ENCODE measurements at places on chromosomes 3 and 15. TPM values are rescaled to one million over a fixed set of nuclear protein-coding genes. Genes with fewer than 3 reads are reported as not detected.

SLC22A14 gene
- total RNA-seq = 0.05 TPM

CCDC54 gene
- not detected for total RNA-seq

ITIH1 gene
- total RNA-seq = 0.52 TPM

MYLK gene
- 5.4 TPM for total RNA-seq

ANKDD1A gene
- total RNA-seq = 1.2 TPM

DNA sequence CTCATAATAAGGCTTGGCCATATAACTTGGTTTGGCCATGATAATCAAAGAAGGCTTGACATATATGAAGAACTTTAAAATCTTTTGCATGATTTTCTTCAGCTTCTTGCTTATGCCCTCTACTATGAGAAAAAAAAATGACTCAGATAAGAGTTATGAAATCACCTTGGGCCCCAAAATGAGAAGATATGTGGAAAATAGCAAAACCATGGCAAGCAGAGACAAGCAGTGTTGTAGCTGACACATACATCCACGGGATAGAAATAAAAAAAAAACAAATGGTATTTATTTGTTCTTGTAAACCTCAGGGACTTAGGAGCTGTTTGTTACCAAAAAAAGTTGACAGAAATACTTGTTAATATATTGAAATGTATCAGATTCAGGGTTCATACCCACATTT lies 614.8 kb upstream of the BCHE start:
- H3K4me1 ChIP-seq = no peaks in the 10 kb centered on the region
- H3K27ac ChIP-seq = no peak overlapping the region
- no peaks in the 10 kb centered on the region for H3K36me3 ChIP-seq
- DNase-seq = no peak
- H3K4me3 ChIP-seq = no peak overlapping the region

DNA sequence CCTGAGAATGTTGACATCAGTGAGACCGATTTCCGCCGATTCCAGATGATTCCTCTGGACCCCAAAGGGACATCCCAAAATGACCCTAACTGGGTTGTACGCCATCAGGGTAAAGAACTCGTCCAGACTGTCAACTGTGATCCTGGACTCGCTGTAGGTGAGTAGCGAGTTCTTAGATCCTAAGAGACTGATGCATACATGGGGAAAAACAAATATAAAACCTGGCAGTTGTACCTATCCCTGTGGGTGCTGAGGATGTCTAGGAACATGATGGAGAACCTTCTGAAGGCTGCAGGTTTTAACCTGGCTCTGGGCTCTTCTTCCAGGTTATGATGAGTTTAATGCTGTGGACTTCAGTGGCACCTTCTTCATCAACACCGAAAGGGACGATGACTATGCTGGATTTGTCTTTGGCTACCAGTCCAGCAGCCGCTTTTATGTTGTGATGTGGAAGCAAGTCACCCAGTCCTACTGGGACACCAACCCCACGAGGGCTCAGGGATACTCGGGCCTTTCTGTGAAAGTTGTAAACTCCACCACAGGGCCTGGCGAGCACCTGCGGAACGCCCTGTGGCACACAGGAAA lies 12.3 kb downstream of the THBS1 start:
- no peak overlapping the region for H3K4me3 ChIP-seq
- H3K27ac ChIP-seq = no peak overlapping the region
- H3K27me3 ChIP-seq = no peaks in the 10 kb centered on the region
- H3K4me1 ChIP-seq = no peaks in the 10 kb centered on the region

DNA sequence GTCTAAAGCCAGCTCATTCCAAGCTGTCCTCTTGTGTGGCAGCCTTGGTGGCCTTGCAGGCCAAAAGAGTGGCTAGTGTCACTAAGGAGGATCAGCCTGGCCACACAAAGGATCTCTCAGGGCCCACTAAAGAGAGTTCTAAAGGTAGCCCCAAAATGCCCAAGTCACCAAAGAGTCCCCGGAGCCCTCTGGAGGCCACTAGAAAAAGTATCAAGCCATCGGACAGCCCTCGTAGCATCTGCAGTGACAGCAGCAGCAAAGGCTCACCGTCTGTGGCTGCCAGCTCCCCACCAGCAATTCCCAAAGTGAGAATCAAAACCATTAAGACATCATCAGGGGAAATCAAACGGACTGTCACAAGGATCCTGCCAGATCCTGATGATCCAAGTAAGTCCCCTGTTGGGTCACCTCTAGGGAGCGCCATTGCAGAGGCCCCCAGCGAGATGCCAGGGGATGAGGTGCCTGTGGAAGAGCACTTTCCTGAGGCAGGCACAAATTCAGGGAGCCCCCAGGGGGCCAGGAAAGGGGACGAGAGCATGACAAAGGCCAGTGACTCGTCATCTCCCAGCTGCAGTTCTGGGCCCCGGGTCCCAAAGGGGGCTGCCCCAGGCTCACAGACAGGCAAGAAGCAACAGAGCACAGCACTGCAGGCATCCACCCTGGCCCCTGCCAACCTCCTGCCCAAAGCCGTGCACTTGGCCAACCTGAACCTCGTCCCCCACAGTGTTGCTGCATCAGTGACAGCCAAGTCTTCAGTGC lies 33.5 kb upstream of the ALPK3 start:
- DNase-seq = no peak
- H3K36me3 ChIP-seq = peaks cover 38% of the 10 kb centered on the region
- no peaks in the 10 kb centered on the region for H3K4me1 ChIP-seq
- no peak overlapping the region for H3K27ac ChIP-seq
- H3K27me3 ChIP-seq = no peaks in the 10 kb centered on the region

DNA sequence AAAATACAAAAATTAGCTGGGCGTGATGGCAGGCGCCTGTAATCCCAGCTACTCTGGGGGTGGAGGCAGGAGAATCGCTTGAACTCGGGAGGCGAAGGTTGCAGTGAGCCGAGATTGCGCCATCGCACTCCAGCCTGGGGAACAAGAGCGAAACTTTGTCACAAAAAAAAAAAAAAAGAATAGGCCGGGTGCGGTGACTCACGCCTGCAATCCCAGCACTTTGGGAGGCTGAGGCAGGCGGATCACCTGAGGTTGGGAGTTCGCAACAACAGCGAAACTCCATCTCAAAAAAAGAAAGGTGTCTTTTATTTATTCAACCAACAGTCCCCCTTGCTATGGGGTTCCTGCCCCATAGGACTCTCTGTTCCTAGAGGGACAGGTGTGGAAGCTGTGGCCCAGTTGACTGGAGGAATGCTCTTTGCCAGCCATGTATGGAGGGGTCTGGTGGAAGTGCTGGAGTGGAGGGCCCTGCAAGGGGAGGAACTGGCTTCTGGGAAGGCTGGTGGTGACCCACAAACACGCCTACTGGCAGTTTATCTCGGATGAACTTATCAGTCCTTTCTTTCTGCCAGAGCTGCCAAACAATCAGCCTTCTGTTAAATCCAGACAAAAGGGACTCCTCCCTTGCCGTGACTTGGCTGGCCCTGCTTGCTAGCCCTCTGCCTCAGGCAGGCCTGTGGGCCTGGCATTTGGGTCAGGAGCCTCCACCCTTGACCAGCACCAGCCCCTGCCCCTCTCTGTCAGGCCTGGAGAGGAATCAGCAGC lies 4.6 kb upstream of the DAG1 start:
- no peak for DNase-seq
- H3K27ac ChIP-seq = no peak overlapping the region
- H3K36me3 ChIP-seq = no peaks in the 10 kb centered on the region
- H3K4me1 ChIP-seq = peaks cover 5% of the 10 kb centered on the region

- DNase-seq = no peak
- peaks cover 13% of the 10 kb centered on the region for H3K36me3 ChIP-seq
Measured at GRCh38 chr15:65724464-65725215, 67.5 kb downstream of the DENND4A start.

- H3K27ac ChIP-seq = no peak overlapping the region
- H3K27me3 ChIP-seq = no peaks in the 10 kb centered on the region
- H3K4me1 ChIP-seq = peaks cover 12% of the 10 kb centered on the region
- no peak for DNase-seq
- H3K36me3 ChIP-seq = peaks cover 33% of the 10 kb centered on the region
Measured at GRCh38 chr3:49781415-49782199, 4.7 kb downstream of the IP6K1 start.

- H3K27ac ChIP-seq = peak within 1 kb of the TSS; percentile 96
- no peaks in the 10 kb centered on the region for H3K27me3 ChIP-seq
- peaks cover 22% of the 10 kb centered on the region for H3K36me3 ChIP-seq
- H3K4me1 ChIP-seq = peaks cover 92% of the 10 kb centered on the region
Measured at GRCh38 chr15:74781431-74782258, at the start of gene CSK. Gene CSK (plus strand): TSS chr15:74782080. CDS start chr15:74798298, 16,218 bp downstream.

DNA sequence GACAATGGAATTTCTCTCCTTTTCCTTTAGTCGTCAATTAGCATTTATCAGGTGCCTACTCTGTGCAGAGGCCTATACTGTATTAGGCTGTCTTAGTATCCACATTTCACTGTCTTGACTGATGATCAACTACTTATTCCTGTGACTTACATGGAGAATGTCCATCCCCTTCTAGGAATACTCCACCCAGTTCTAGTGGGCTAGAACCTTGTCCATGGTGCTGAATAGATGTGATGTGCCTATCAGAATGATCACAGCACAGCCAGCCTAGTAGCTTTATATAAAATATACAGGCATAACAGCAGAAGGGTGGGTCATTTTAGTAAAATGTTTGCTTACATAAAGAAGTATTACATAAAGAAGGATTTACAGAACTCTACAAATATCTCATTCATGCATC lies 621.4 kb downstream of the PDCD6IP start:
- DNase-seq = no peak
- H3K27me3 ChIP-seq = no peaks in the 10 kb centered on the region
- H3K27ac ChIP-seq = no peak overlapping the region
- H3K36me3 ChIP-seq = no peaks in the 10 kb centered on the region
- no peaks in the 10 kb centered on the region for H3K4me1 ChIP-seq

DNA sequence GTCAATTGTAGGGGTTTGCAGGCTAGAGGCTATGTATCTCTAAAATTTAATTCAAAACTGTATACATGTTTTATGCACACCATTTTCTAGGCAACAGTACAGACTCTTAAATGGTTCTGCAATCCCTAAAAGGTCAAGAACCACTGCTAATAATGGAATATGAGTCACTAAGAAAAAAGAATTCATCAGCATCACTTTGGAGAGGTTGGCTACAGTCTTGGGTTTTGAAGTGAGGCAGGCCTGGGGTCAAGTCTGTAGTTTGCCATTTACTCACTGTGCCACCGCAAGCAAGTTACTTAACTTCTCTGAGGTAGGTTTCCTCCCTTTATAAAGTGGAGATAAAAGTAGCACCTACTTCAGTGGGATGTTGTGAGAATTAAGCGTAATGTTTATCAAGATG lies 33.7 kb downstream of the THRB start:
- no peak overlapping the region for H3K4me3 ChIP-seq
- DNase-seq = no peak
- no peak overlapping the region for H3K27ac ChIP-seq
- H3K4me1 ChIP-seq = no peaks in the 10 kb centered on the region

DNA sequence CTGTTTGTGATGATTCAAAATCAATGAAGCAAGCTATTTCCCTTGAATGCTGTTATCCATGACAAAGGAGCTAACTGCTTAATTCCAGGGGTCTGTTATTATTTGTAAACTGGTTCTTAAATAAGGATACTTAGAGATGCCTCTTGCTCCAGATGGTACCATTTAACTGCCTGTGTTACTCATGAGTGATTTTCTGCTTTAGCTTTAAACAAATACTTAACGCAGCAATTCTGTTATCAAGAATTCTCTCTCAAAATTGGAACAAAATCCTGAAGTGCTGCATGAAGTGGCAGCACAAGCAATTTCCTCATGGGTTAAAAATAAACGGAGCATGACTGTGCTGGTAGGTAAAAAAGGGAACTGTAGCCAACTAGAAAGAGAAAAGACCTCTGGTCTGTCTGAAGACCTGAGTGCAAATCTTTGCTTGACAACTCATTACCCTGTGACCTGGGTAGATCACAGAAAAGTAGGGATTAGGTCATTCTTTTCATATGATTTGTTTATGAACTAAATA lies 62.5 kb upstream of the GBE1 start:
- no peak overlapping the region for H3K27ac ChIP-seq
- no peak for DNase-seq
- H3K4me1 ChIP-seq = no peaks in the 10 kb centered on the region

DNA sequence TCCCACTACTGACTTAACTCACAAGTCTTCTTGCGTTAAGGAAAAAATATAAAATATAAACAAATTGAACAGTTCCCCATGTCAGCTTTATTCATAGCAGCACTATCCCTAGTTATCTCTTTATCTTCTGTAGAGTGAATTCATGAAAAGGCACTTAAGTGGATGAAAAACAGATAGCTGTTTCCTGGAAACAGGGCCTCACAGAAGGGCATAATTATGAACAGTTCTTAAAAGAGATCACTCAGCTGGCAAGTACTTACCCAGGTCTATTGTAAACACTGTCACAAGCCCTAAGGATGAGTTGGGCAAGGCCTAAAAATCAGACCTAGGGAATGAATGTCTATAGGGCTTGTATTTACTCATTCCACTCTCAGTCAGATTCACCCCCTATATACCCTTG lies 10.7 kb downstream of the MB21D2 start:
- DNase-seq = no peak
- no peaks in the 10 kb centered on the region for H3K36me3 ChIP-seq
- H3K27me3 ChIP-seq = no peaks in the 10 kb centered on the region
- H3K4me1 ChIP-seq = no peaks in the 10 kb centered on the region
- H3K4me3 ChIP-seq = no peak overlapping the region

DNA sequence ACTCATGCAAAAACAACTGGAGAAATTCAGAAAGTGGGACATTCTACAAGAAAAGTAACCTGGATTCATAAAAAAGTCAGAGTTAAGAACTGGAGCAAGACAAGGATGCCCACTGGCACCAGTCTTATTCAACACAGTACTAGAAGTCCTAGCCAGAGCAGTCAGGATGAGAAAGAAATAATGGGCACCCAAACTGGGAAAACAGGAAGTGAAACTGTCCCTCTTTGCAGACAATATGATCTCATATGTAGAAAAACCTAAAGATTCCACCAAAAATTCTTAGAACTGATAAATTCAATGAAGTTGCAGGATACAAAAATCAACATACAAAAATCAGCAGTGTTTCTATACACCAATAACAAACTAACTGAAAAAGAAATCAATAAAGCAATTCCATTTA lies 37.4 kb downstream of the TXNRD3 start:
- H3K36me3 ChIP-seq = no peaks in the 10 kb centered on the region
- H3K27me3 ChIP-seq = no peaks in the 10 kb centered on the region
- H3K4me1 ChIP-seq = peaks cover 16% of the 10 kb centered on the region

- no peak for DNase-seq
- H3K4me3 ChIP-seq = no peak overlapping the region
- no peaks in the 10 kb centered on the region for H3K27me3 ChIP-seq
- H3K27ac ChIP-seq = no peak overlapping the region
- peaks cover 6% of the 10 kb centered on the region for H3K36me3 ChIP-seq
Measured at GRCh38 chr15:22811640-22812039, 25.2 kb downstream of the NIPA1 start.

GRCh38 chr3:141505166-141505565 lies 18.3 kb downstream of the RASA2 start:
- no peaks in the 10 kb centered on the region for H3K4me1 ChIP-seq
- H3K27me3 ChIP-seq = no peaks in the 10 kb centered on the region
- no peak overlapping the region for H3K4me3 ChIP-seq
- H3K36me3 ChIP-seq = no peaks in the 10 kb centered on the region

DNA sequence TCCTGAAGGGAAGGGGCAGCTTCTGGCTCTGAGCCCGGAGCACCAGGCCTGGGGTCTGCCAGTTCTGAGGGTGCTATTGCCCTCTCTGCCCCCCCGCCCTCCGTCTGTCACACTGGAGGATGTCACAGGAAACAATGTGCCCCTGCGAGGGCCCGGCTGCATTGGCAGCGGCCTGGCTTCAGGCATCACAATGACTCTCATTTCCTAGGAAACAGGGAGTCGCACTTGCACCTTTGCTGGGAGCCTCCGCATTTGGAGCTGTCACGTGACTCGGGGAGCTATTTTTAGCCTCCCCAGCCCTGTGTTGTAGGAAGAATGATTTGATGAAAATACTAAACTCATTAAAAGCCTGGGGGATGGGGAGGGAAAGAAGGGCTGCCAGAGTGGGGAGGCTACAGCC lies 518.9 kb downstream of the SHQ1 start:
- H3K27ac ChIP-seq = no peak overlapping the region
- H3K36me3 ChIP-seq = no peaks in the 10 kb centered on the region
- no peak for DNase-seq
- no peaks in the 10 kb centered on the region for H3K27me3 ChIP-seq
- H3K4me1 ChIP-seq = no peaks in the 10 kb centered on the region
